ENCODE measurements at places on chromosomes 7 and 10.

- no peak for DNase-seq
Observed at GRCh38 chr7:52088008-52088901, 771.6 kb upstream of the COBL start.

GRCh38 chr7:128841921-128842673 lies 11.9 kb downstream of the FLNC start:
- no peak for DNase-seq

DNA sequence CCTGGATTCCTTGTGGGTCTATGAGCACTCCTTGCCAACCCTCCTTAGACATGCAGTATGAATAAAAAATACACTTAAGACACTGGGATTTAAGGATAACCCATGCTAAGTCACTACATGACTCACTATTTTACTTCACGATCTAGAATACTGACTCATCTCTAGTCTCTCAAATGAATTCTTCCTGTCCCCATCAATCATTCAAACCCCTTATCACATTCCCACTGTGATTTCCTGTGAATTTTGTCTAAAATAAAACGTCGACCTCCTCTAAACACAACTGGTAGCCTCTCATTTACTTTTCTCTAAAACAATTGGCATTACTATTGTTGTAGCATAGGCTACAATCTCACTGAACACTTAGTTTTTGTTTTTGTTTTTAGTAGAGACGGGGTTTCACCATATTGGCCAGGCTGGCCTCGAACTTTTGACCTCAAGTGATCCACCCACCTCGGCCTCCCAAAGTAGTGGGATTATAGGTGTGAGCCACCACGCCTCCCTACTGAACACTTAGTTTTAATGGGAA lies 3.9 kb upstream of the IQUB start:
- no peak for DNase-seq

GRCh38 chr7:106421181-106421762 lies 136.5 kb upstream of the NAMPT start:
- DNase-seq, result peak; percentile 91

DNA sequence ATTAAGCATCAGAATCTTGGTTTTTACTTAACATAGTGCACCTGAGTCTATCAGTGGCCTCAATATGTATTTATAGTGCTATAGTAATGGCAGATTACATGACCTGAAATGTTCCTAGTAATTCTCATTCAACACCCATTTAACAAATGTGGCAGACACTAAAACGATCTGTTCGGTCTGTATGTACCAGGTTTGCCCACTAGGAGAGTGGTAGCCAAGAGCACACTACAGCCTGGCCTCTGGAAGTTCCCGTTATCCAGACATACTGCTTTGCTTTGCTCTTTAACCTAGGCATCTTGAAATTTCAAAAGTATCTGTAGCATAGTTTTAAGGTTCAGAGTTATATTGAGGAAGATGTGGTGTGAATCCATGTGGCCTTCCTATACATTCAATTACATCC lies 395.7 kb upstream of the NRG3 start:
- no peak for DNase-seq

DNA sequence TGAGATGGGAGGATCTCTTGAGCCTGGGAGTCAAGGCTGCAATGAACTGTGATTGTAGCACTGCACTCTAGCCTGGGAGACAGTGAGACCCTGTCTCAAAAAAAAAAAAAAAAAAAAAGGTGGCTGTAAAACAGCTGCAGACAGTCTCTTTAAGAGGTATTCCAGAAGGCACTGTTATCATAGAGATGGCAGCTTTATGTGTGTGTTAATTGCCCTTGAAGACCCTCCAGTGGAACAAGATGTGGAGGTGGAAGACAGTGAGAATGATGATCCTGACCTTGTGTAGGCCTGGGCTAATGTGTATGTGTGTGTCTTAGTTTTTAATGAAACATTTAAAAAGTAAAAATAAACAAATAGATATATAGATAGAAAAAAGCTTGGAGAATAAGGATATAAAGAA lies 66.0 kb downstream of the ZNF487 start:
- DNase-seq, result no peak

GRCh38 chr7:95867309-95867708 lies 95.0 kb downstream of the DYNC1I1 start:
- no peak for DNase-seq

- DNase-seq, result peak; percentile 65
Observed at GRCh38 chr10:74008212-74008731, 10.4 kb downstream of the VCL start.

DNA sequence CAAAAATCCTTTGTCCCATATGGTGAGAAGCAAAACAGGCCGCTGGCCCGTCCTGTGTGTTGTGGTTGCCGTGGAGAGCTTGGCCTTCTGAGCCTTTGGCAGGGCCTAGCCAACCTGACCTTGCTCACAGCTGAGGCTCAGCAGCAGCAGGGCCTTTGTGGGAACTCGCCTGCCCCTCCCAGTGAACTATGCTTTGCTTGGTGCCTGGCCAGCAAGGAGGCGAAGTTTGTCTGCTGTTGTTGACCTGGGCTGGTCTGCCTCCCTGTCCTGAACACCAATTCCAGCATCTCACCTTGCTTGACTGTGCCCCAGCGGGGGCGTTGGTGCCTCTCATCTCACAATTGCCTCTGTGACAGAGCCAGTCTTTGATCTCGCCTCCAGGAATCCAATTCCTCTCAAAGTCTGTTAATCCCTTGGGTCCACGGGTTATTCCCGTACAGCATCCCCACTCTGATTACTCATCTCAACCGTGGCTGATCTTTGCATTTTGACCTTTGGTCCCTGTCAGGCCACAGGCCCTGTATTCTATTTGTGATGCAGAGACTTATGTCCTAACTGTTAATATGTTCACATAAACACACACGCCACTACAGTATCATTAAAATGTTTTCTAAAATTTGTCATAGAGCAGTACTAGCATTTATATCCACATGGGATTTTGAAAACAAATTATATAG lies 22.6 kb downstream of the EPDR1 start:
- no peak for DNase-seq

- no peak for DNase-seq
Observed at GRCh38 chr10:90642136-90642535, 215.7 kb downstream of the HTR7 start.

DNA sequence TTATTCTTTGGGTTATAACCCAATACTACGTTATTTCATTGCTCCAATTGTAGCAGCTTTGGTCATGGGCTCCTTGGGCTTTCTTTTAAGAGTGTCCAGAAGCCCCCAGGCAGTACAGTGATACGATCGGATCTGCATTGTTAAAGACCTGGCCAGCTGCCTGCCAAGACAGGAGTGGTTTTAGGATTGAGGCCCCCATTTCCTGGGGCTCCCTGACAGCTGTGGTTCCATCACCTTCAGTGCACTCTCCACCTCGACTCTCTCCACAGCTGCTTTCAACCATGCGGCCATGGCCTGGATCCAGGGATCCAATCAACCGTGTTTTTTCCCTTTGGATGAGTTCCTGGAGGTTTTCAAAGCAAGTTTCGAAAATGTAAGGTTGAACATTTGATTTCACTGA lies 123.4 kb upstream of the BTBD16 start:
- DNase-seq, result no peak

DNA sequence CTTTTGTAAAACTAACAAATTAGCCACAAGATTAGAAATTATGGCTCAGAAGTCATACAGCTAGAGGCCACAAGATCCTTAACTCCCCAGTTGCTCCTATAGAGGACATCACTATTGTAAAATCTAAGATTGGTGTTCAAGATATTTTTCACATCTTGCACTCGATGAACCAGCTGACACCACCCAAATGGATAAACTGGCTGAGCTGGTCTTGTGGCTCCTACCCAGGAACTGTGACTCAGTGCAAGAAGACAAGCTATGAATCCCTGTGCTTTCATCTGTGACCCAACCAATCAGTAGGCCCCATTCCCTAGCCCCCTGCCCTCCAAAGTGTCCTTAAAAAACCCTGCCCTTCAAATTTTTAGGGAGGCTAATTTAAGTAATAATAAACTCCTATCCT lies 27.9 kb upstream of the R3HCC1L start:
- DNase-seq, result no peak

GRCh38 chr7:108347616-108348015 lies 108.6 kb downstream of the NRCAM start:
- no peak for DNase-seq

DNA sequence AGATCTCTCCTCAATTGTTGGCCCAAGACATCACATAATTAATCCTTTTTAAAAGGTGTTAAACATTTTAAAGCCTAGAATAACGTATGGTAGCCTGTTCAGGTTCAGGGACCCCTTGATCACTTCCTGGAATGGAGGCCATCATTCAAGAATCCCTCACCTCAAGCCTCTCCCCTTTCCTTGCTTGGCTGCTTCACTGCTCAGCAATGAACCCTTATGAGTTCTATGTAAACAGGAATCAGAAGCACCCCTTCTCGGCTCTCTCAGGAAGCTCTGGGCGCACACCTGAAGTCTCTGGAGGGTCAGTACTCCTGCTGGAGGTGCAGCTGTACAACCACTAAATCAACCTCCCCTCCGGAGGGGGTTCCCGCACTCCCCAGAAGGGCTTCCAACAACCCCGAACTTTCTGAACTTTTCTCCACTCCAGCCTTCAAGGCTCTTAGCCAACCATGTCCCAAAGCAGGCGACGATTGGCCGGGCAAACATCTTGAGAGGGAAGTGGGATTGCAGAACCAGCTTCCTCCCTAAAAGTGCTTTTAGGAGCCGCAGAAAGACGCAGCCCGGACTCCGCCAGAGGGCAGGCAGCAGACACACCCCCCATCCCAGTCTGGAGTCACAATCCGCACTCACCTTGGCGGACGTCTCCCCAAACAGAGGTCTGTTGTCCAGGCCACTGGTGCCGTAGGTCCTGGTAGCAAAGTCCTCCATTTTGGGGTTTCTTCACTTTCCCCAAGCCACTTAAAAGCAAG lies 562 bp downstream of the TMEM243 start:
- no peak for DNase-seq

DNA sequence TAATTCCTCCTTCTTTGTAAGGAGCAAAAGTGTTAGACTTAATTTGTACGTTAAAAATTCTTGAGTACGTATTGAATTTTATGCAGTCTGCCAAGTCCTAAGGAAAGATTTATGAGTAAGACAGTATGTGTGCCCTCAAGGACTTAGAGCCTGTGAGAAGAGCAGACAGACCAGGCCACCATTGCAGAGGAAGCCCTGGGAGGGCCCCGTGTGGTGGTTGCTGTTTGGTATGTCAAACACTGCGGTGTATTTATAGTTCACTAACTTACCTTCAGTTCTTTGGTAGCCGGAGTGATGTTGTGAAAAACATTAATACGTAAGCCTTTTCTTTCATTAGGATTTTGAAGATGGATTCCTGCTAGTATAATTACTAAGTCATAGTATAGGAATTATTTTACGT lies 82.9 kb downstream of the GALNT11 start:
- no peak for DNase-seq

DNA sequence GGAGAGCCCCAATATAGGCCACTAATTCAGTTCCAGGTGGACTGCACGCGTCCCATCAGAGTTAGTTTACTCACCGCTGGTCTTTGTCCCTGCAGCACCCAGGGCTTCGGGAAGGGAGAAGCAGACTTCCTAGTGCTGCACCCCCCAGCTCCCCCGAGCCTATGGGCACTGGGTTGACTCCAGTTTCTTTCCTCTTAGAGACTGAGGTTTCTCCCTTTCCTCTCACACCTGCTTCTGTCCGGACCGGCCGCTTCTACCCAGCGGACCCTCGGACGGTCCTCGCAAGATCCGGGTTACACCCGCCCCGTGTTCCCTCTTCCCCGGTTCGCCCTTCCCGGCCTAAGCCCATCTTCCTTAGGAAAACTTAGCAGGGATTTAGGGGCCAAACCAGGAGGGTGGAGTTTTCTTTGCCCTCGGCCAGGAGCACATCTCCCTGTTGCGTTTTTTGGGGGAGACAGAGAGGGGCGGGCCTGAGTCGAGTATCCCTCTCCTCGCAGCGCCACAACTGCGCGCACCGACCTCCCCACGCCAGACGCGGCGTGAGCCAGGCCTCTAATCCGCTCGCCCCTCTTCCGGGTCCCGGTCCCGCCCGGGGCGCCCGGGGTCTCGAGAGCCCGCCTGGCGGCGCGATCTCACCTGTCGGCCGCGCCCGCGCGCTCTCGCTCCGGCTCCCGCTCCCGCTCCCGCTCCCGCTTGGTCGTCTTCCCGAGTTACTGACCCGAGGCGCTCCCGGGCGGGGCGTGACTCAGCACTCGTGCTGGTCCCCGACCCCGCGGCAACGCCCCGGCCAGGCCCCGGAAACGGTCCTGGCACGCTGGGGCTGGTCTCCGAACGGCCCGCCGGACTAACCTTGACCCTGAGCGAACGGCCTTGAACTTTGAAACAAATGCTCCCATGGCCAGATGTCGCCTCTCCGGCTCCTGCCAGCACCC lies at the start of gene AIFM2:
Gene AIFM2, minus strand, starts transcription at position 728 of the 932 bp plus-strand sequence. CDS start 8,741 bp downstream, outside the sequence.
- DNase-seq, result no peak

GRCh38 chr7:82247814-82248433 lies 195.7 kb downstream of the CACNA2D1 start:
- DNase-seq, result no peak

- peak; percentile 46 for DNase-seq
Observed at GRCh38 chr10:11234857-11235531, 217.3 kb downstream of the CELF2 start.

Measured in retinal pigment epithelial cell (primary cell).